ENCODE measurements at places on chromosomes 4 and X.

GRCh38 chrX:56928546-56928945 is 66.8 kb downstream of the SPIN3 start:
- no peak for DNase-seq

DNA sequence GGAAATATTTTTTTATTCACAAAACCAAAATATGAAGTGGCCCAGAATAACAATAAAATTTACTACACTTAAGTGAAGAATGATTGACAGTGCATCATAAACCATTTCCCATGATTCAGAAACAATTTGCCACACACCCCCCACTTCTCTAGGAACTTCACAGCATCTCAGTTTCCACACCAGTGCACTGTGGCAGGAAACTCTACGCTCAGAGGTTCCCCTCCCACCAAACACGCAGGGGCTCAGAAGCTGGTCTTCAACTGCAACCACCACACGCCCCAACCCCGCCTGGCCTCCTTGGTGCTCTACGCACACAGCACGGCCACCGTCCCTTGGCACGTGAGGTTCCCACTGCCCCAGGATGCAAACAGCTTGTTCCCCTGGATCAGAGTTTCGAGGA is 63.7 kb downstream of the ZFYVE28 start:
- no peak for DNase-seq

DNA sequence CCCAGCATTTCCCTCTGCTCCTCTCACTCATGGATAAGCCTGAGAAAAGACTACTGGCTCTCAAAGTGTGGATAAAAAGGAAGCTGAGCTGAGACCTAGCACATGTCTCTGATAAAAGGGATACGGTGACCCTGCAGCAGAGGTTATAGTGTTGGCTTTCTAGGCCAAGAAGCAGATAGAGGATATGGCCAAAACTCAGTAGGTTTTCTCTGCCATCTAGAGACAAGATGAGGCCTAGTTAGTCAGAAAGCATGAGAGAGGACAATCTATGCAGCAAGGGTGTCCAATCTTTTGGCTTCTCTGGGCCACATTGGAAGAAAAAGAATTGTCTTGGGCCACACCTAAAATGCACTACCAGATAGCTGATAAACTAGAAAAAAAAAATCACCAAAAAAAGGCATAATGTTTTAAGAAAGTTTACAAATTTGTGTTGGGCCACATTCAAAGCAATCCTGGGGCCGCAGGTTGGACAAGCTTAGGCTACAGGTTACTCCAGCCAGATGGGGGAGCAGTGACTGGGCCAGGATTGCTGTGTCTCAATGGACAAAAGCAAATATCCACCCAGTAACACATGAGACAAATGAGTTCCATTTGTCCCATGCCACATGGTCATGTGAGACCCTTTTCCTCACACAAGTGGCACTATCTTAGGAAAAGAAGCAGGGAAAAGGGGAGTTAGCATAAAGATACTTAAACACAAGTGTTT is 411.4 kb downstream of the INPP4B start:
- DNase-seq: no peak

- no peak for DNase-seq
Measured at GRCh38 chr4:156662921-156663320, 308.7 kb downstream of the PDGFC start.

GRCh38 chrX:133856819-133857218 is 128.6 kb downstream of the GPC3 start:
- DNase-seq: no peak

DNA sequence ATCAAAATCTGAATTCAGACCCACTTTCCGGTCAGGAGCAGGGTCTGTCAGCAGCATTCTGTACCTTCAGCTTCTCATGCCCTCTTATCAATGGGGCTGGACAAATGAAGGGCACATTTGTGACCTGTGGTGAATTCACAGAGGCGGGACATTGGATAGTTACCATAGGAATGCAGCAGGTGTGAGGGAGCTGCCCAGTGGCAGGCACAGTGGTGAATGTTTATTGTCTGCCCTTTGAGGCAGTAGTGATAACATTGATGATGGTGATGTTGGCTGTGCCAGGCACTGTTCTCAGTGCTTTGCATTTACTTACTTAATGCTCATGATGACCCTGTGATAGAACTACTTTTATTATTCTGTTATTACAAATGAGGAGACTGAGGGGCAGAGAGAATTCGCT is 101.2 kb upstream of the KIT start:
- no peak for DNase-seq

DNA sequence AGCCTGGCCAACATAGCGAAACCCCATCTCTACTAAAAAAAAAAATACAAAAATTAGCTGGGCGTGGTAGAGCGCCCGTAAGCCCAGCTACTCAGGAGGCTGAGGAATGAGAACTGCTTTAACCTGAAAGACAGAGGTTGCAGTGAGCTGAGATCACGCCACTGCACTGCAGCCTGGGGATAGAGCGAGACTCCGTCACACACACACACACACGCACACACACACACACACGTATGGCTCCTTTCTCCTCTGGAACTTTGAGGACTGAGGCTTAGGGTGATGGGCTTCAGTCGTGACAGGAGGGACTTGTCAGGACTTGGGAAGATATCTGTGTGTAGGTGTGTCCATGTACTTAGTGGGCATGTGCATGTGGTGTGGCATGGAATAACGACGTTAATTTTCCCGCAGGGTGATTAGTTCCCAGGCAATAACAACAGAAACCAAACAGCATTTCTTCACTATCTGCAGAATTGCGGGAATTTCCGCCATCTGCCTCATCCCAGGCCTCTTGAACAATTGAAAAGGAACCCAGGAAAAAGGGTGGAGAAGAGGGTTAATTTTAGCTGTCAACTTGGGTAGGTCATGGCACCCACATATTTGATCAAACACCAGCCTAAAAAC is 47.7 kb downstream of the RWDD4 start:
- DNase-seq: no peak

GRCh38 chr4:139312552-139313332 is 10.5 kb upstream of the NDUFC1 start:
- no peak for DNase-seq

DNA sequence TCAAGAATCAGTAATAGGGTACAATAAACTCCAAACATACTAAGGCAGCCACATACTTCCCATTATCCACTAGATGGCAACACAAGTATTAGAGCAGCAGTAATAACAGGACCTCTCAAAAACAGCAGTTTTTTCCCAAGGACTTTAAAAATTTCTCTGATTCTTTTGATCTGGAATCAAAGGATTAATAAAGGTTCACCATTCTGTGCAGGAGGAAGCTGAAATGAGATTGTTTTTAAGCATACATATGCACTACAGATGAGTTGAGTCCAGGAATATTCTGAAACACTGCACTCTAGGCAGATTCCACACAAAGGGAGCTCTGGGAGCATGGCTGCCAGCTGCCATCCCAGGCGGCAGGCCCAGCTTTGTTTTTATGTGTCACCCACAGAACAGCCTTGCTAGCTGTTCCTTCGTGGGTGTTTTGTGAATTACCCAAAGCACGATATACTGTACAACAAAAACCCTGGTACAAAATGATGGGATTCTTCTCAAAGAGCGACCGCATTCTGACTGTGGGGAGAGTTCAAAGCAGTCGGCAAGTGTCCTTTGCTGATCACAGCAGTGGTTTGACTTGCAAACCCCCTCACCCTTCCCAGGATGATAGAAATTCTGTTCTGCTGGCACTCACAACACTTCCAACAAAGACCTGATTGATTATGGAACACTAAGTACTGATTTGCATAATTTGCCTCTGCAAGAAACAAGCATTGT is 61.0 kb downstream of the STX18 start:
- no peak for DNase-seq

DNA sequence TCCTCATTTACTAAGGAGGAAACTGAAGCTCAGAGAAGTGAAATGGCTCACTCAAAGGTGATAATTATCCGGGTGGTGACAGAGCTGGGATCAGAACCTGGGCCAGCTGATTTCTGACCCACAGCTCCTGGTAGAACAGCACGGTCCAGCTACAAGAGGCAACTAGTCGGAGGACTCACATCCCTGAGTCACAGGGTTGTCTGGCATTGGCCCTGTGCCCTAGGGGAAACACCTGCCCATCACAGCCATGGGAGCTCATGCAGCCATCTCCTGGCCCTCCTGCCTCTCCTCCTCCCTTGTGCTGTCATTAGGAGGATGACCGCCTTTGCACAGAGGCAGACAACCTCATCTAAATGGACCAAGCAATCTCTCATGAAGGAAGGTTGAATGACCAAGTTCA is 115.2 kb upstream of the TSPAN5 start:
- DNase-seq: no peak

DNA sequence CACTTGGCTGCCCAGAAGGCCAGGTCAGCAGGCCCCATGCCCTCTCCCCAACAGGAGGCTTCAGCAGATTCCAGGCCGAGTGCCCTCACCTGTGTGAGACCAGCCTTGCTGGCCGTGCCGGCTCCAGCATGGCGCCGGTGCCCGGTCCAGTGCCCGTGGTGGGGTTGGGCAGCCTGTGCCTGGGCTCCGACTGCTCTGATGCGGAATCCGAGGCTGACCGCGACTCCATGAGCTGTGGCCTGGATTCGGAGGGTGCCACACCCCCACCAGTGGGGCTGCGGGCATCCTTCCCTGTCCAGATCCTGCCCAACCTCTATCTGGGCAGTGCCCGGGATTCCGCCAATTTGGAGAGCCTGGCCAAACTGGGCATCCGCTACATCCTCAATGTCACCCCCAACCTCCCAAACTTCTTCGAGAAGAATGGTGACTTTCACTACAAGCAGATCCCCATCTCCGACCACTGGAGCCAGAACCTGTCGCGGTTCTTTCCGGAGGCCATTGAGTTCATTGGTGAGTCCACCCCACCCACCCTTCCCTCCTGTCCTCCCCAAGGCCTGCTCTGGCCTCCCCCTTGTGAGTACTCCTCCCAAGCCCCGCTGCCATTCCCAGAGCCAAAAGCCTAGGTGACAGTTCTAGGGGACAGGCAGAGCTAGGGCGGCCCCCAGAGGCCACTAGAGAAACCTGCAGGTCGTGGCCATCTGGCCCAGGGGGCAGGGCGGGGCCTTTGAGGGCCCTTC is 2.3 kb downstream of the DUSP9 start:
- DNase-seq: peak; percentile 36

DNA sequence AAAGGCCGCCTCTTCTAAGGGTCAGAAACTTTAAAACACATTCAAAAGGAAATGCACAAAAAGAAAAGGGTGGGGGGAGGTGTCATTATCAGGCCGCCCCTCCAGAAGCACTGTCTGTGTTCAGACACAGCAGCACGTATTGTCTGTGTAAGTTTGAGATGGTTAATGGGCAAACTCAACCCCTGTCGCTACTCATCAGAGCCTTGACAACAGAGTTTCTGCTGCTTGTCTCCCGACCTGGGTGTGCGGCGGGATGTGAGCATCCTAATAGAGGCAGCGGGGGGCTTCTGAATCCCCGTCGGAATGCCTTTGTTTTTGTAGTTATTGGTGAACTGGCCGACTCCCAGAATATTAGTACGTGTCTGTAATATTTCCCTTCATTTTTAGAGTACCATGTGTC is 158.9 kb downstream of the DCTD start:
- no peak for DNase-seq

- DNase-seq: no peak
Measured at GRCh38 chrX:84046403-84046984, 141.5 kb downstream of the RPS6KA6 start.

DNA sequence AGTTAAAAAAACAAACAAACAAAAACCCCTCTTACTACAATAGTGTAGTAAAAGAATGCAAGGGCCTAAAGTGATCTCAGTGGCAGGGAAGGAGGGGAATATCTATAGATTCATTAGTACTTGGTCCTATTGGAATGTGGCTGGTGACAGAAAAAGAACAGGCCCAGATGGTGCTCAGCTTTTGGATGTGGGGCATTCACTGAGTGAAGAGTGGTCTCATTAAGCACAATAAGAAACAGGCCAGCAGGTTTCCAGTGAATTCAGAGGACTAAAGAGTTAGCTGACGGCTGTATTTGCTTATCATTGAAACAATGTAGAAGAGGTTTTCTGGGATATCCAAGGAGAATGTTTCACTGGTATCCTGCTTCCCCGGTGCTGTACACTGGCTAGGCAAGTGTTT is 243.8 kb upstream of the HHIP start:
- no peak for DNase-seq

- no peak for DNase-seq
Measured at GRCh38 chr4:73662709-73663546, 42.7 kb upstream of the RASSF6 start.

DNA sequence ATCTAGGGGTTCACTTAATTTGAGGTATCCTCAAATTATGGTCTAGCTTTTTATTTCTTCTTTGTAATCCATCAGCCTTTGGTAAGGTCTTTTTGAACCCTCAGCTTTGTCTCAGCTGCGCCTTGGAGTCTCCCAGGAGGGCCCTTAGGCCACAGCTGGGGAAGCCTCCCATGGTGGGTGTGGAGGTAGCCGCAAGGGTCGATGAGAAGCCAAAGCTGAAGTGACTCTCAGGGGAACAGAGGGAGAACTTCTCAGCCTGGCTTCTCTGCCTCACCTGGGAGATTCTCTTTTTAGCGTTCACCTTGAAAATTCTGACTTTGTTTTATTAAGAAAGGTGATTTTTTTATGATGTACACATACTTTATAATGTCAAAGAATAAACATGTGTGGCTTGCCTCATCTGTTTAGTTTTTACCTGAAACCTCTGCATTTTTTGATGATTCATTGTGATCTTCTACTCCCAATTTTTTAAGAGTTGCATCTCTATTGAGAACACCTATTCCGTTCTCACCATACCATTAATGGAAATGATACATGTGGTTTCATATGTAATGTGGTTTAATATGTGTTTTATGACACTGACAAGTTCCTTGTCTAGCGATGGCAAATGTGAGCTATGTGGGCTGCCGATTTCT is 25.6 kb upstream of the SLC25A4 start:
- no peak for DNase-seq

- no peak for DNase-seq
Measured at GRCh38 chrX:5595570-5595969, 633.1 kb downstream of the NLGN4X start.

- no peak for DNase-seq
Measured at GRCh38 chrX:7218321-7219152, 70.6 kb upstream of the PUDP start.

DNA sequence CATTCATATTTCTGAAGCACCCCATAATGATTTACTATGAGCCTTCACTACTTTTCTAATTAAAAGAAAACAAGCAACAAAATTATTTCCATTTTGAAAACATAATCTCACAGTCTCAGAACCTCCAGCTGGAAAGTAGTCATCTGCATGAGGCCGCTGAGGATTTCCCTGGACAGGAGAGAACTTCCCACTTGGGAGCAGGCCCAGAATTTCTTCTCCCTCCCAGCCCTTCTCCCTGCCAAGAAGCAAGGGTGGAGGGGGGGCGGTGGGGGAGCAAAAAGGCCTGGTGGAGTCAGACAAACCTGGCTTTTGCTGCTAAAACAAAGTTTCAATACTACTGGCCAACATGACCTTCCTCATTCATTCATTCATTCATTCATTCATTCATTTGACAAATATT is 167.3 kb downstream of the PJA1 start:
- DNase-seq: no peak

DNA sequence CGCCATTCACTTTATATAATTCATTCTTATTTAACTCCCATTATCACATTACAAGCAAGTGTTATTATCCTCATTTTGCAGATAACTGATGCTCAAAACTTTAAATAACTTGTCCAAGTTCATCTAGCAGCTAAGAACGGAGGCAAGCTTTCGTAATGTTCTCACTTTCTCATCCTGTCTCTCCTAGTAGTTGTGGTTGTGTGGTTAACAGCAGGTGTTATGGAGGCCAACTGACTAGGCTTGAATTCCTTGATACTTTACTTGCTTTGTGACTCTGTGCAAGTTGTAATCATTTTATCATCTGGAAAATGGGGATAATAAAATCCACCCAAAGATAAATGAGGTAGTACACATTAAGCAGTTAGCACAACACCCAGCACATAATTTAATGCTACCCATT is 109.9 kb upstream of the PTPN13 start:
- DNase-seq: no peak
